Daoy (cell line): ENCODE measurements at places on chromosomes 5 and 9. TPM values are rescaled to one million over a fixed set of nuclear protein-coding genes. Genes with fewer than 3 reads are reported as not detected.

DNA sequence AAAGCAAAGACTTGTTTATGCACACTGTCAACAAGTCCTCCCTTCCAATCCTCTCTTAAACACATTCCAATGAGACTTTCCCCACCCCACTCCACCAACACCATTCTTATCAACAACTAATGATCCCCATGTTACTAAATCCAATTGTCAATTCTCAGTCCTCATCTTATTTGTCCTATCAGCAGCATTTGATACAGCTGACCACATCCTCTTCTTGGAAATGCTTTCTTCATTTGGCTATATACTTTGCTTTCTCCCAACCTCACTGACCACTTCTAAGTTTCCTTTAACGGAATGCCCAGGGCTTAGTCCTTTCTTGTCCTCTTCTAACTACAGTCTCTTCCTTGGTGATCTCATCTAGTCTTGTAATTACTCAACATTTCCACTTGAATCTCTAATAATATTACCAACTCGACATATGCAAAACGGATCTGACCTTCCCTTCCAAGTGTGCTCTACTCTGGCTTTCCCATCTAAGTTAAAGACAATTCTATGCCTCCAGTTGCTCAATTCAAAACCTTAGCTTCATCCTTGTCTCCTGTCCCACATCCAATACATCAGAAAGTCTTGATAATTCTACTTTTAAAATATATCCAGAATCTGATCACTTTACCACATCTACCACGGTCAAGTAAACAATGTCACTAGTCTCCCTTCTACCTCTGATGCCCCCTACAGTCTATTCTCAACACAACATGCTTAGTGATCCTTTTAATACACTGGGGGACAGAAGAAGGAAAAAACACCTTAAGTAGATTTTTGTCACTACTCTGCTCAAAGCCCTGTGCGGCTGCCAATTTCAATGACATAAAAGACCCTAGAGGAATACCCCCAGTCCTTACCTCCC, 25.5 kb downstream of the AGTPBP1 start:
- DNase-seq = no peak

STARD4 gene
- total RNA-seq = 44.5 and 84.3 TPM in 2 replicates

PCDHGB1 gene
- 1.4 and 1.5 TPM in 2 replicates for total RNA-seq

DNA sequence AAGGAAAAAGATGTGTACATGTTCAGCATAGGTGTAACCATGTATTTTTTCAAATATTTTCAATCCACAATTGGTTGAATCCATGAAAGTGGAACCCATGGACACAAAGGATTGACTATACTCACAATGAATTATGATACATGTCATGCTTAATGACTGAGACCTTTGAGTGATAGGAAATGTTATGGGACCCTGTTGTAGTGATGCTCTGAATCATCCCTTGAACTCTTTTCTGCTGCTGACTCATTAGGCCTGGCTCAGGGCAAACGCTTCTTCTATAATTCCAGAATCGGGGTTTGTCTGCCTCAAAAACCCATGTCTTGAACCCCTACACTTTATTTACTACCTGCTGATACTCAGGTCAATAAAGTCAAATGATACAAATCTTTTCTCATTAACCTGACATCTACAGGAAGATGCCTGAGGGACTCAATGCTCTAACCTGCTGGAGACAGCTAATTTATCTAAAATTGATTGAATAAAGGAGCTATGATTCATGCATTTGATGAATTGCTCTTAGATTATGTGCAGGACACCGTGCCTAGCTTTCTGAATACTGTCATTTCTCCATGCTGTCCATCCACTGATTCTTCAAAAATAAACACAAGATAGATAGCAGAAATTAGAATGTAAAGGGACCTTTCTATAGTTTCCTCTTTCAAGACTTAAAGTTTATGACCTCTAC, 260.1 kb downstream of the PRELID2 start:
- DNase-seq = no peak

- DNase-seq = no peak
Measured at GRCh38 chr5:127839496-127840197, 136.5 kb downstream of the CCDC192 start.
